ENCODE measurements at places on chromosomes 12 and 14.

- no peak for DNase-seq
Observed at GRCh38 chr14:24327303-24327702, 7.6 kb downstream of the ADCY4 start.

- DNase-seq: no peak
Observed at GRCh38 chr12:92058664-92059063, 87.0 kb downstream of the BTG1 start.

GRCh38 chr12:44317651-44318126 lies 481.8 kb downstream of the TMEM117 start:
- no peak for DNase-seq

- DNase-seq: no peak
Observed at GRCh38 chr12:119235197-119235751, 56.5 kb downstream of the HSPB8 start.

DNA sequence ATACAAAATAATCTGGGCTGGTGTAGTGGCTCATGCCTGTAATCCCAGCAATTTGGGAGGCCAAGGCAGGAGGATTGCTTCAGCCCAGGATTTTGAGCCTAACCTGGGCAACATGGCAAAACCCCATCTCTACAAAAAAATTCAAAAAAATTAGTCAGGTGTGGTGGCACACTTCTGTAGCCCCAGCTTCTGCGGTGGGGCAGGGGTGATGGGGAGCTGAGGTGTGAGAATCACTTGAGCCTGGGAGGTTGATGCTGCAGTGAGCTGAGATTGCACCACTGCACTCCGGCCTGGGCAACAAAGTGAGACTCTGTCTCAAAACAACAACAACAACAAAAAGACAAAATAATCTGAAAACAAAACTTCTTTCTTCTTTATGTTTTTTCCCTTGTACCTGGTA lies 66.0 kb downstream of the TC2N start:
- DNase-seq: no peak

- DNase-seq: no peak
Observed at GRCh38 chr14:68658943-68659931, 133.6 kb downstream of the ZFP36L1 start.

- DNase-seq: no peak
Observed at GRCh38 chr14:54631016-54631415, 64.1 kb downstream of the SAMD4A start.

- no peak for DNase-seq
Observed at GRCh38 chr14:59926534-59926933, 6.6 kb downstream of the LRRC9 start.

GRCh38 chr14:69963966-69964365 lies 84.8 kb downstream of the SMOC1 start:
- no peak for DNase-seq

DNA sequence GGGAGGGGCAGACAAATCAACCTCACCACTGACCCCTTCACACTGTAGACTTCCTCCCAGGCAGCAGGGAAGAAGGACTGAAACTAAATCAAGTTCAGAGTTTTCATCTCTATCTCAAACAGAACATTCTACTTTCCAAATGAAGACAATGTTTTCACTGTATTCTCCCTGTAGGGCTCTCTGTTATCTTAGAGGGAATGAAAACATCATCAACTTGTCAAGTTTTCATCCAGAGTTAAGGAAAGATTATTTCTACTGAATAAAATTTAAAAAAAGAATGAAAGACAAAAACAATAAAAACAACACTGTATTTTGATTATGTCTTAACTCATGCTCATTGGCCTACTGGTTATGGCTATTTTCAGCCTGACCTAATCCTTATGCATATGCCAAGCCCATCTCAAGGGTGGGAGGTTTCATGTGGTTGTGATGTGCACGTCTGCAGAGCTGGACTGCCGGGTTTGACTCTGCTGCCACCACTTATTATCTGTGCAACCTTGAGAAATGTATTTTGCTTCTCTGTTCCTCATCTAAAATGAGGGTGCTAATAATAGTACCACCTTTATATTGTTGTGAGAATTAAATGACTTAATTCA lies 152.0 kb upstream of the AVPR1A start:
- DNase-seq: no peak

- DNase-seq: no peak
Observed at GRCh38 chr14:102882226-102882906, 40.1 kb upstream of the AMN start.
